ENCODE measurements at places on chromosomes 2 and 18.

DNA sequence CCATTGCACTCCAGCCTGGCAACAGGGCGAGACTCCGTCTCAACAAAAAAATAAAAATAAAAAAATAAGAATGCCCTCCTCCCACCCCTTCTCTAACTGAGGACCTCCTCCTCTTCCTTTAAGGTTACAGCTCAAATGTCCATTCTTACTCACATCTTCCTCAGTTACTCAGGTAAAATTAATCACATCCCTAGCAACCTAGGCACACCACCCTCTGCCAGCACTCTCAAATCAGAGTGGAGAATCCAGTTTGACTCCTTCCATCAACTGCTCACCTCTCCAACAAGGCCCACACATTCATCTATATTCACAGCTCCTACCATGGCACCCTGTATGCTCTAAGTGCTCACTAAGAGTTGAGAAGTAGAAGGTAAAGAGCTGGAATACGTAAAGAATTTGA is 254.3 kb downstream of the ZEB2 start:
- DNase-seq = no peak

GRCh38 chr2:142241016-142241415 is 110.2 kb upstream of the LRP1B start:
- DNase-seq = no peak

DNA sequence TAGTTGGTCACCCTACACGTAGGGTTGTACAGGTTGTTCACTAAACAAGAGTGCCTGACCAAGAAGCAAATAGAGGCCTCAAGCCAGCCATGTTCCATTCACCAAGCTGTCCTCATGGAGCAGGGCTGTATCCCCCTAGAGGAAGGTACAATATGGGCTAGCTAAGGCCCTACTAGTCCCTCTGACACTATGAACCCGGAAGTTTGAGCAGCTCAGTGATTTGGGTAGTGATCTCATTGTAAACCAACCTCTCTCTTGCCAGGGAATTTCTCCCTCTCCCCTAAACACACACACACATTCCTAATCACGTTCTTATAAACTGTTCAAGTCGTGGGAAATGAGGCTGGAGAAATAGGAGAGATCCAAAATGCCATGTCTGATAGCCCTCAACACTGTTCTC is 6.7 kb upstream of the CYS1 start:
- DNase-seq = no peak

DNA sequence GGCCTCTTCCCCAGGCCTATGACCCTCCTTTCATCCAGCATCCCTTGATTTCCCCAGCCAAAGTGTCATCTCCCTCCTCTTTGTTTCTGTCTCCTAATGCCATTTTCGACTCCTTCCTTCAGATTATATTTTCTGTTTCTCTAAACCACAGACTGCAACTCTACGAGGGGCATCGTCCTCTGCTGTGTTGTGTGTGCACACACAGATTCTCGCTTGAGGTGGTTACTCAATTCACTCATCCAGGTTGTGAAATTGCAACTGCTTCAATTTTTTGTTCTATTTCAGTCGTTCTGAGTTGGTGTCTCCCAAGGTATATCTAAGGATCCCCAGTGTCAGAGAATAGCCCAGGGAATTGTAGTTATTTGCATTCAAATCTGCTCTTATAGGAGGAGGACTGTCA is 113.5 kb upstream of the NDUFV2 start:
- no peak for DNase-seq

DNA sequence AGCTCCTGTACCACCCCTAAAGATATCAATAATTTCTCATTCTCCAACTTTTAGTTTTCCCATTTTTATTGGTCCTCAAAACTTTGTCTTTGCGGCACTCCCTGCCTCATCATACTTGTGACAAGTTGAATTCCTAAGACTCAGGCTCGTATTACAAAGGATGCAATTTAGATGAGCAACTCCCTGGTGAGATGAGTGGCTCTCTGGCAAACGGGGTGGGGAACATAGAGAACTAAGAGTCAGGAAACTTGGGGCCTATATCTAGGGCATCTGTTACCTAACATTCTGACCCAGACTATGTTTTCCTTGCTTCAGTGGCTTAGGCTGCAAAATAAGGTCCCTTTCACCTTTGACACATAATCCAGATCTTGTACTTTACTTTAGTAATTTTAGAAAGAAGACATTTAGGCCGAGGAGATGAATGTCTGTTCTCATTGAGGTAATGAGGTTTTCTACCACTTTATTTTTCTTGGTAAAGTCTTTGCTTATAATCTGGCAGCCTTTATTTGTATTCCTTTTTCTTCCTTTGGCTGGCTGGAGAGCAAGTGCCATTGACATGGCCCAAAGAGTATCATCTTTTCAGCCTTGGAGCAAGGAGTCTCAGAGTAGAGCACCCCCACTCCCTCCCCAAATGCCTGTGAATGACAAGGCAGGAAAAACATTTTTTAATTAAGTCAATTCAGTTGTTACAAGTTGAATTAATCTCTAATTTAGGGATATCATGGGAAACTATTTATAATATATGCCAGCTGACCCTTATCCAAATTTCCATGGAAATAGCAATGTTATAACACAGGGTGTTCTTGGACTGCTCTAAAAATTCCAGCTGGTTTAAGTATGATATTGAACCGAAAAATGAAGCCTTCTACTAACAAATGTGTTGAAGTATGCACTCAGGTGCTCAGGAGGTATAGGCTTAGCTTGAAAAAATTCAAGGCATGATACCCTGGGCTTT is 15.2 kb downstream of the TSPYL6 start:
- DNase-seq = no peak

GRCh38 chr2:71282493-71282892 is 49.1 kb upstream of the ZNF638 start:
- peak; percentile 26 for DNase-seq

Data from H4 (cell line).